ENCODE measurements at places on chromosomes 13 and 19. TPM values are rescaled to one million over a fixed set of nuclear protein-coding genes. Genes with fewer than 3 reads are reported as not detected.

- H3K4me3 ChIP-seq = peak overlapping the region; percentile 74
- H3K36me3 ChIP-seq = peaks cover 1% of the 10 kb centered on the region
- peaks cover 61% of the 10 kb centered on the region for H3K4me1 ChIP-seq
- H3K27ac ChIP-seq = peak overlapping the region; percentile 76
Measured at GRCh38 chr19:13118424-13119193, 545 bp downstream of the NACC1 start.

DNA sequence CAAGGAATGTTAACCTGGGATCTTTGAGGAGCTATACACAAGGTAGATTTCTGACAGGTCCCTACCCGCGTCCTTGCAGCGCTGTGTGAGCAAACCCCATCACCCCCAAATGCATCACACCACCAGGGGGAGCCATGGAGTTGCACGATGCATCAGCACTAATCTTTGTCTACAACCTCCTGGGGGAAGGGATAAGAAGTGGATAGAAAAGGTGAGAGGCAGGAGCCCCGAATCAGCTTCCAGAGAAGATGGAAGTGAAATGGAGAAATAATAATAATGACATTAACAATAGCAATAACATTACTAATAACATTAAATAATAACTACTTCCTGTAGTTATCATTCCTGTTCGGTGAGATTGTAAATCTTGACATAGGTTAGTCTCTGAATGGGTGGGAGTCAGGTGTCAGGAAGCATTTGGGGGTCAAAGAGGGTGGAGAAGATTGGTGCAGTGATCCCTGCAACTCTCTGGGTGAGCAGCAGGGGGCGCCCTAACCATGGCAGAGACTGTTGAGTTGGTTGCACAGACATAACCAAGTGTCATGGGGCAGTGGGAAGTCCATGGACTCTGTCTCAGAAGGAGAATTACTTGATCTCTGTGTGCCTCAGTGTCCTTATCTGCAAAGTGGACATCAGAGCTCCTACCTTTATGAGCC, 16.5 kb downstream of the SIGLEC7 start:
- H3K27ac ChIP-seq = peak overlapping the region; percentile 53
- H3K4me1 ChIP-seq = peaks cover 40% of the 10 kb centered on the region
- H3K36me3 ChIP-seq = no peaks in the 10 kb centered on the region
- DNase-seq = peak; percentile 89

DNA sequence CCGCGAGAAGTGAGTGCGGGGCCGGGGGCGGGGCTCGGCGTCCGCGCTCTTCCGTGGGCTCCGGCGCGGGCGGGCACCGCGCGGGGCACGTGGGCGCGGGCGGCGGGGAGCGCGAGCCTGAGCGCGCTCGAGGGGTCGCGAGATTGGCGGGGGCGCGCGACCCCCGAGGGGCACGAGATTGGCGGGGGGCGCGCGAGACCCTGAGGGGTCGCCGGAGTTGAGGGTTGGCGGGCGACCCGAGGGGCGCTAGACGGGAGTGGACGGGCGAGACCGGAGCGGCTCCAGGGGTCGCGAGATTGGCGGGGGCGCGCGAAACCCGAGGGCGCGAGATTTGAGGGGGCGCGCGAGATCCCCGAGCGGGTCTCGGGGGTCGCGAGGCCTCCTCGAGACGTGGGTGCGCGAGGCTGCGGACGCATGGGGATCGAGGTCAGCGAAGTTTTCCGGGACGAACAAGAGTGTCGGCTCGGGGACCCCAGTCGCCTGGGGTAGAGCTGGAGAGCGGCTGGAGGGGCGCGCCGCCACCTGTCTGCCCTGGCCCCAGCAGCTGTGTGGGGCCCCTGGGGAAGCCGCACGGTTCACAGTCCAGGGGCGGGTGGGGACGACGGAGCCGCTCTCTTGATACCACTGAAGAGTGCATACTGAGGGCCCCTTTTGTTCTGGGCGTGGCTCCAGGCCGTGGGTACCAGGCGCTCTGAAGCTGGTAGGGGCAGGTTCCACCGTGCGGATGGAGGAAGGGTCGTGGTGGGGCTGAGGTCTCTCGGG, 682 bp downstream of the SSBP4 start:
- peak; percentile 81 for DNase-seq
- H3K36me3 ChIP-seq = peaks cover 12% of the 10 kb centered on the region
- peak overlapping the region; percentile 93 for H3K27ac ChIP-seq

- H3K36me3 ChIP-seq = peaks cover 31% of the 10 kb centered on the region
- no peaks in the 10 kb centered on the region for H3K27me3 ChIP-seq
- H3K4me1 ChIP-seq = peaks cover 3% of the 10 kb centered on the region
- DNase-seq = no peak
- no peak overlapping the region for H3K27ac ChIP-seq
Measured at GRCh38 chr13:36981156-36981743, 17.9 kb downstream of the ALG5 start.

DNA sequence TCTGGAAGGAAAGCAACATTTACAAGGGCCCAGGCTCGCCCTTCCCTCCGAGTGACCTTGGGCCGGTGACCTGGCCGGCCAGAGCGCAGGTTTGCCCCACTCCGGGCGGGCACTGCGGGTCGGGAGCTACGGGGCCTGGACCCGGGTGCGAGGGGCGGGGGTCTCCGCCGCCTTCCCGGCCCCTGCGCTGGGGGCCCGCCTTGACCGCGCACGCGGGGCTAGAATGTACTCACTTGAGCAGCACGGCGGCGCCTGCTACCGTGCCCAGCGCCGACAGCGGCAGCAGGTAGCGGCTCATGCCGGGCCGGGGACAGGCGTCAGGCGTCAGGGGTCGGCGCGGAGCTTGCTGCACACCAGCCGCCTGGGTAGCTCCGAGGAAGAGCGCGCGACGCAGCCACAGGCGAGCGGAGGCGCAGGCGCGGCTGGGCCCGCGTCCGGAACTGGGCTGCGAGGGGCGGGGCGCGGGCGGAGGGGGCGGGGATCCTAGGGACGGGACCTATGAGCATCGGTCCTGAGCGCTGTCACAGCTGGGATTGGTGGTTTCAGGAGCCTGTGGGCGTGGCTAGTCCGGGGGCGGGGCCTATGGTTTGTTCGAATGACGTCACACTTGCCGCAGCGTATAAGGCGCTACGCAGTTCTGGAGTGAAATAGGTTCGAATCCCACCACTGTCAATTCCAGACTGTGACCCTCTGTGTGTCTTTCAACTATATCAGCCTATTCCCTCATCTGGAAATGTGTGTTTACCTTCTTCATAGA, at the start of gene RDH13:
TSS of gene RDH13 (minus strand) at position 414 of the 757 bp plus-strand sequence. CDS start at position 298, 116 bp downstream.
- H3K27me3 ChIP-seq = peaks cover 33% of the 10 kb centered on the region
- H3K36me3 ChIP-seq = peaks cover 16% of the 10 kb centered on the region
- H3K4me3 ChIP-seq = peak within 1 kb of the TSS; percentile 79
- DNase-seq = peak; percentile 98
- peaks cover 18% of the 10 kb centered on the region for H3K4me1 ChIP-seq
- H3K27ac ChIP-seq = peak within 1 kb of the TSS; percentile 79

Gene STX10
- 58.6 TPM for total RNA-seq

Gene LSR
- total RNA-seq = 7.2 TPM

Gene ELSPBP1
- not detected for total RNA-seq

Gene KLK3
- not detected for total RNA-seq
